ENCODE measurements at places on chromosomes 2 and 18.
A peak's percentile ranks its signal among the peaks of the same experiment; 100 is the strongest.

- no peak for DNase-seq
Measured at GRCh38 chr18:21270453-21270852, 28.4 kb downstream of the GREB1L start.

GRCh38 chr18:57146956-57147636 lies at the start of gene BOD1L2:
Gene BOD1L2, plus strand, starts transcription at chr18:57147087. Its CDS starts 226 bp downstream, at chr18:57147313.
- DNase-seq, result no peak

DNA sequence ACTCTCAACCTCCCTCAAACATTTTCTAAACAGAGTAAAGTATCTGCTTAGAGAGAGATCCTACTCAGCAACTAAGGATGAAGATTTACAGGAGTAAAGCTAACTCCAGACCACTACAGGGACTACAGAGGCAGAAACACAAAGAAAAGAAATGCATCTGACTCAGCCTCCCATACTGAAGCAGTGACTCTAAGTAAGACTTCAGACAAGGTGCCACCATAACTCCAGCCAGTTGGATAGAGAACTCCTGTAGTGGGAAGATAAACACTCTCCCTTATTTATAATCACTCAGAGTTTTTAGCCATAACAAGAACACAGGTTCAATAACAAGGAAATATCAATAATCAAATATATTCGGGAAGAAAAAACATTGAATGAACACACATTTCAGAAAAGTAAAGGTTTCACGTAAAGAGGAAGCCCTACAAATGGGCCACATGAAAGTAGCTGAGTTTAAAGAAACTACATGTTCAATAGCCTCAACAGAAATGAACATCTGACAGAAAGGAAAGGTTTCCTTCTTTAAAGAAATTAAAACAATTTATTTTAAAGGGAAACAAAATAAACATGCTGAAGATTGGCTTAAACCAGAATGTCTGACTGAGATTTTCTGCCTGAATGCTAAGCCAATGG lies 519.9 kb downstream of the KCNJ3 start:
- no peak for DNase-seq

GRCh38 chr2:239455436-239456203 lies 54.8 kb upstream of the HDAC4 start:
- no peak for DNase-seq

- no peak for DNase-seq
Measured at GRCh38 chr2:179550214-179550613, 285.6 kb upstream of the SESTD1 start.

DNA sequence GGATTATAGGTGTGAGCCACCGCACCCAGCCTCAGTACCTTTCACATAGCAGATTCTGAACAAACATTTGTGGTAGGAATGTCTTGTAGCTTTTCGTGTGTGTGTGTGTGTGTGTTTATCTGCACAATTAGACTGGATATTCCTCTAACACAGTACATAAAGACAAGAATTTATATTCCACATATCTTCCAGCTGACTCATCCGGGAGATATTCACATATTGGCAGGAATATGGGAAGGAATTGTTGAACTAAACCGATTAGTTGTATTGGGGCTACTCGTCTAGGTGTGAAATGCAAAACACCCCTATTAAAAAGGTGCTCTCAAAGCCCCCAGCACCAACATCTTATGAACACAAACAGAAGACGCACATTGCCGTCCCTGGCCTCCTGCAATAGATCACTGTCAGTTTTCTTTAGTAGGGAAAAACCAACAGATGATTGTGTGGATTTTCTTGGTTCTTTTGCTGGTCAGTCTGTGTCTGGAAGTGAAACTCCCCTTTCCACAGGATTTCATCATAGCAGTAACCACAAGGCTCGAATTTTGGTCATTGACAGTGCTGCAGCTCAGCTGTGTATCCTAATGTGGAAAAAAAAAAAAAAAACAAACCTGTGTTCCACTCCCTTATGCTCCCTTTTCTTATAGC lies 208.5 kb upstream of the ACVR2A start:
- DNase-seq, result peak; percentile 64

GRCh38 chr2:218517434-218518206 lies 50.5 kb downstream of the USP37 start:
- no peak for DNase-seq

Measured in HS-5 (cell line).